NCI-H1417 treated with DMSO at 0.1 percent for 48 hours (cell line): ENCODE measurements at places on chromosomes 7 and 10.
A peak's percentile ranks its signal among the peaks of the same experiment; 100 is the strongest.

DNA sequence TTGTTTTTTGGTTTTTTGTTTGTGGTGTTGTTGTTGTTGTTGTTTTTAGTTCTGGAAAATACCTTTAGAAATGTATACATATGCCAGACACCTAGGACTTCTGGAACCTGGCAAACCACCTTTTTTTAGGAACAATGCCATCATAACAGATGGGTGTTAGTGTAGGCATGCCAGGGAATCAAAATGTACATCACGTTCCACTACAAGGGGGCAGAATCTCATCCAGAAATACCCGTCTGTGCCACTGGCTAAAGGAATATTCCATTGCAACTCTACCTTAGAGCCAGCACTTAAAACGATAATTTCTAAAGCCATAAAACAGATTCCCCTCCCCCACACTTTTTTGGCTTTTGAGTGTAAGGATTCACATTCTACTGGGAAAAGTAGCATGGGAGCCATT is 239.8 kb downstream of the ETV1 start:
- no peak for DNase-seq

- DNase-seq: no peak
Measured at GRCh38 chr7:34401776-34402175, 256.2 kb upstream of the NPSR1 start.

DNA sequence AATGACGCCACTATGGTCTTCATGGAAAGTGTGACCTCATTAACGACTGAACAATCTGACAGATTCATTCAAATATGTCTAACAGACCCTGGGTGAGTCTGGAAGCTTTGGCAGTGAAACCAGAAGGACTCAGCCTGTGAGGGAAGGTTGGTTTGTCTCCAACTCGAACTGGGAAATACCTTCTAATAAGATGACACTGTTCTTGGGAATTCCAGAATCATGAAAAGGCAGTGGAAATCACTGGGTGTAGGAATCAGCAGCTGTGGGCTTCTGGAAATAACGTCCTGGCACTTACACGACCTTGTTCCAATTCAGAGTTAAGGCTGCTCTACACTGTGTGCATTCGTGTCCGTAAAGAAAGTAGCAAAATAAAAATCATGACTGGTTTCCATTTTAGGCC is 75.1 kb downstream of the DGKI start:
- no peak for DNase-seq

GRCh38 chr7:95105627-95106026 is 198.2 kb downstream of the PPP1R9A start:
- DNase-seq: no peak

DNA sequence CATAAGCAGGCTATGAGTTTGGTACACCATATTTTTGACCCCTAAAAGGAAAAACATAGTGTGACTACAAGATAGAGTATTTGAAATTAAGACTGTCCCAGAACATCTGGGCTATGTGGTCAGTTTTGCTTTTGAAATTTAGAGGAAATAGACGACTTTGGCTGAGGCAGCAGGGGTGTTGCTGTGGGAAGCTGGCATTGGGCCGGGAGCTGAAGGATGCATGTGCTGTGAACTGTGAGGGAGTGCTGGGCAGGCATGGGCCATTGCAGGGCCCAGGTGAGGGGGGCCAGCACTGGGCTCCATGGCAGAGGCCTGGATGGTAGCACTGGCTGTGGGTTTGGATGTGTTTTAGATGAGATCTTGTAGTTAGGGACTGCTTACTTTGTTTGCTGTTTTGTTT is 168.3 kb downstream of the BMPER start:
- no peak for DNase-seq

- no peak for DNase-seq
Measured at GRCh38 chr10:80068270-80068669, 10.2 kb upstream of the TMEM254 start.

DNA sequence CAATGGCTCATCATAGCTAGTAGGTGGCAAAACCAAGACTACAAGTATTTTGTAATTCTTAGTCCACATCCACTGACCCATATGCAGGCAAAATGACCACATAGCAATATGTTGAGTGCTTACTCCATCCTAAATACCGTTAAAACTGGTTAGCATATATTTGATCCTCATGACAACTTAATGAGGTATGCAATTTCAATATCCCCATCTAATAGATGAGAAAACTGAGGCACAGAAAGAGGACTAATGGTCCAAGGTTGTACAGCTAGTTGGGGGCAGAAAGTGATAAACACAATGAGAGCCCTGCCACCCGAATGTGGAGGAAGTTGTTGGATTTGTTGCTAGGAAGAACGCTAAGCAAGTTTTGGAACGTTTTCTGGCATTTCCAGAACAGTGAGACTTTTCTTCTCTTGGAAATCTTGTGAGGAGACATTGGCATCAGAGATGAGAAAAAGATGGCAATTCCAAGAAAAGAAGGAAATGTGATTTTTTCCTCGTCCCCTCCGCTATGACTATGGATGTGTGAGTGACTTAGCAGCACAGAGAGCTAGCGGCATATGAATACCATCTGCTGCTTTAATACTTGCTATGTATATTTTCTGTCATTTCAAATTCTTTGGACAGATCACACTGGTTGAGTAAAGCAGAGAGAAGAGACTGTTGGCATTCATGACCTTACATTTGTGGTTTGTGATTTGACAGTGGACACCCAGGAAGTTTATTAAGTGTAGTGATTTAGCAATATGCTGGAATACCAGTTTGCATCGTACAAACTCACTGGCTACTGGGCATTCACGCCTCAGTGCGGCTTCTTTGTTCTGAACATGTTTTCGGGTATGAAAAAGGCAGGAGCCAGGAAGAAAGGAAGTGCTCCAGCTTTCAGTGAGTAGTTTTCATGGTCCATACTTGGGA is 51.5 kb downstream of the NRCAM start:
- no peak for DNase-seq

DNA sequence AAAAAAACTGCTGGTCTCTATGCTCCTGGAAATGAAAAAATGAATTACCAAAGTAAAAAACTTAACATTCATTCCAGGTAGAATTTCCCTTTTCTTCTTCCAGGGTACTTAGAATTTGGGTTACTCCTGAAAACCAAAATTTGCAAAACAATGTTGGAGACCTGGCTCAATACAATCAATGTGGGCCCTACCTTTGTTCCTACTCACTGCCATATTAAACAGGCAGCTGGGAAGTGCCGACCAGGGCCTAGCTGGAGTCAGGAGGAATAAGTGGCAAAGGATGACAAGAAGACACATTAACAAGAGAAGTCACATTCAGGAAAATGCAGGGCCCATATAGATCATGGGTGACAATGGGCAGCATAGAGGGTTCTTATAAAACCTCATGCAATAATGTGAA is 6.4 kb upstream of the AGK start:
- DNase-seq: no peak

GRCh38 chr7:104958371-104958865 is 55.6 kb upstream of the KMT2E start:
- DNase-seq: no peak

GRCh38 chr7:135602304-135602703 is 44.6 kb downstream of the NUP205 start:
- DNase-seq: no peak

DNA sequence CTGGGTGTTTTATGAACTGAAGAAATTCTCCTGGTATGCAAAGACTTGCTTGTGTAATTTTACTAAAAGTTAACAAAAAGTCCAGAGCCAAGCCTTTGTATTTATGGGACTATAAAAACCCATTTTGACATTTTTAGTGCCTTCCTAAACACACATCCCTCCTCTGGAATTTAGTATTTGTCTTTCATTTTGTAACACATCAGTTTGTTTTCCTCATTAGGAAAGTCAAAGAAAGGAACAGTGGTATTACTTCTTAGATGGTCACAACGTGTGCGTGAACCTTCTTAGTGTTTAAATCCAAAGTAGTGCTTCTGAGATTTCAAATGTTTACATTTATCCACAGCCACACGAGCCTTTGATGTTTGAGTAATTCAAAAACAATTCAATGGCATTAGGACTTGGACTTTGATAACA is 103.2 kb upstream of the TMEM106B start:
- no peak for DNase-seq

DNA sequence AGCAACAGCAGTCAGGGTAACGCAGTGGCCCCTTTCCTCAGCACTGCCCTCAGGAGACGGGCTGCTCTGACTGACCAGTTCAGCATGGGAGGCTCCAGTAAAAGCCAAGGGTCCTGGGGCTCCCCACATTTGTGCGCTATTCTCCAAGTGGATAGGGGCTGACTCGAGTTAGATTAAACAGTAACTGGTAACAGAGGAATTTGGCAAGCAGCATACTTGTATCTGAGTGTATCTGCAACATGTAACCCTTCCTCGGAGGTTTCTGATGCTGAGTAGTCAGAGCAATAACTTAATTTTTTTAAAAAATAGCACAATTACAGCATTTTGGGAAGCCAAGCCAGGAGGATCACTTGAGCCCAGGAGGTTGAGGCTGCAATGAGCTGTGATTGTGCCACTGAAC is 22.8 kb downstream of the SORBS1 start:
- DNase-seq: no peak

DNA sequence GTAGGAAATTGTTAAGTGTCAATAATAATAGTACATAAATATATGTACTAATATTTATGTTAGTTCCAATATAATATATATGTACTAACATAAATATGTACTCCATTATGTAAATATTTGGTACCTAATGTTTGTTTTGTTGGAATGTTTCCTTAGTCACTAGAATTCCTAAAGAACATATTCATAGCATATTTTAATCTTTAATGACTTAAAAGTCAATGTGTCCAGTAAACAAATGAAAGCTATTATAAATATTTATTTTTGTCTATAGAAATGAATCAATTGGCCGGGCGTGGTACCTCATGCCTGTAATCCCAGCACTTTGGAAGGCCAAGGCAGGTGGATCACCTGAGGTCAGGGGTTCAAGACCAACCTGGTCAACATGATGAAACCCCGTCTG is 153.6 kb downstream of the GPR158 start:
- DNase-seq: no peak

- DNase-seq: no peak
Measured at GRCh38 chr7:8435095-8435494, 1.7 kb downstream of the NXPH1 start.

GRCh38 chr7:40418983-40419382 is 284.2 kb downstream of the SUGCT start:
- DNase-seq: no peak

DNA sequence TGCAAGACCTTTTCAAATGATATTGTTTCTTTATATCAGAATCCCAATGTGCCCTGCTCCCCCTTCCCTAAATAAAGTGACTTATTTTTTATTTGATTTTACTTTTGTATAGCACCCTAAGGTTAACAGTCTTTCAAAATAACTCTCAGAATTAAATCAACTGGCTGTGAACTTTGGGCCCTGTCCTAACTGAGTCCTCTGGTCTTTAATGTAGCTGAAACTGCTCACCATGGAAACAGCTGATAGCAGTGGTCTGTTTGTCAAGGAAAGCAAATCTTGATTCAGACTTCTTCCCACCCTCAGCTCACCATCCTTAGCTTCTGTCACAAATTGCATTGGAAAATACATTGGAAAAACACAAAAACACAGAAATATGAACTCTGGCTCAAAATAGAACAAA is 105.2 kb upstream of the PRPS1L1 start:
- no peak for DNase-seq

- DNase-seq: no peak
Measured at GRCh38 chr10:95896071-95896850, 11.5 kb upstream of the CC2D2B start.

GRCh38 chr7:14271441-14271840 is 282.0 kb upstream of the ETV1 start:
- no peak for DNase-seq

- no peak for DNase-seq
Measured at GRCh38 chr7:111026343-111026742, 64.6 kb upstream of the LRRN3 start.

GRCh38 chr10:96017191-96017687 is 26.1 kb upstream of the CCNJ start:
- DNase-seq: peak; percentile 4

- DNase-seq: no peak
Measured at GRCh38 chr10:98255146-98255877, 12.7 kb downstream of the LOXL4 start.

DNA sequence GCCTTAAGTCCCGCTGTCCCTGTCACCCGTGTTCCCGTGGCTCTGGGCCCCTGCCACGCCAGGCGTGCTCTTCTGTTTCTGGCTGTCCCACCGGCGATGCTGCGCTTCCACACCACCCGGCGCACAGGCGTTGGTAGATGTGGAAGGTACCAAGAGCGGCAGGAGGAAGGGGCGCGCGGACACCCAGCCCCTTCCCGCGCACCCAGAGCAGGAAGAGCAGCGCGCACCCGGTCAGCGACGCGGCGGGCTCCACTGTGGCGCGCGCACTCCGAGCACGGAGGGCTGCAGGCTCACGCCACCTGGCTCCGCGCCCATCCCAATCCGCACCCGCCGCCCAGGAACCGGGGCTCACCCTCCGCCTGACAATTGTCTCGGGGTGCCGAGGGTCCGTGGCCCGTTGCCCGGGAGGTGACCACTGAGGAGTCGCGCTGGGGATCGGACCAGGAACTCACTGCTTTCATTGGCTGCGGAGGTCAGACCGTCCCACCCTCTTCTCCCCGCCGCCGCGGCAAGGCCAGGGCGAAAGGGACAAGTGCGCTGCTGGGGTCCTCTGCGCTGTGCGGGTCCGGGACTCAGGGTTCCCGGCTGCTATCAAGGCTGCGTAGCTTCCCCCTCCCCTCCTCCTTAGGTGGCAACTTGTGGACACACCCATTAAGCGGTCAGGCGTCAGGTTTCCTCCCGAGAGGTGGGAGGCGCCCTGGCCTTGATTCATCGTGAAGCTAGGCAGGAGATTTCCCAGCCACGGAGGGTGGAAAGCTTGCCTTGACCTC is 121.6 kb upstream of the ZNF92 start:
- peak; percentile 77 for DNase-seq

DNA sequence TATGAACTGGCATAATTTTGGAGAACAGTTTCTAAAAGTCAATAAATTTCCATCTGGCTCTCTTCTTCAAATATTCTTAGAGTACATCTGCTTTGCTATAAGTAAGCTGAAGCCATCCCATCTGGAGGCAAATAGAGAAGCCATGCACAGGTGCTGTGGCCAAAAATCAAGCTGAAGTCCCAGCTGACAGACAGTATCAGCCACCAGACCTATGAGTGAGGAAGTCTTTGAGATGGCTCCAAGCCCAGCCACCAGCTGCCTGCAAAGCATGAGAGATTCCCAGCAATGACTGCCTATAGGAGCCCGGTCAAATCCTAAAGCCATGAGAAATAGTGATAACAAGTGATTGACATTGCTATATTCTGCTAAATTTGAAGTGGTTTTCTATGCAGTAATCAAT is 21.7 kb upstream of the PRSS58 start:
- DNase-seq: no peak

DNA sequence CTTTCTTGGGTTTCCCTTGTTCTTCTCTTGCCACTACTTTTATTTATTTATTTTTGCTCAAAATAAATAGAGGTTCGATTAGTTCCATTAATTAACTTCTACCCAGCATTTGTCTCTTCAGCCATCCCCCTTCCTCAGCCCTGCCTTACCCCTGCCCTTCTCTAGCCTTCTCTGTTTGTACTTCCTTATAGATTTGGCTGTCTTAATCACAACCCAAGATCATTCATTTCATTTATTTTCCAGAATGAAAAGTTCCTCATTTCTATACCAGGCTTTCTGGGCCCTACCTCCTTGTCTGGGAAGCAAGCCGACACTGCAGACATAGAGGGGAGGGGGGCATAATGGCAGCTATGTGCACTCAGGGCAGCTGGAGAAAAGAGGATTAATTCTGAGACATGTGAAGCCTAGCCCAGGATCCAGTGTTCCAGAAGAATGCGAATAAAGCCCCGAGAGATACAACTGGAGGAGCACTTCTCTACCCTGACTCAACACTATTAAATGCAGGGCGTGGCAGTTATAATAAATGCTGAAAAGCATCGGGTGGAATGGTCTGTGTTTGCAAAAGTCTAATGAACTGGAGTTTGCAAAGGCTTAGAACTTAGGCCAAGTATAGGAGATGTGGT is 6.4 kb upstream of the PDCD4 start:
- DNase-seq: no peak
